Osteocyte (in vitro differentiated cells): ENCODE measurements at places on chromosomes 2 and 18.

- no peak for DNase-seq
Observed at GRCh38 chr18:79735071-79735980, 55.7 kb downstream of the CTDP1 start.

DNA sequence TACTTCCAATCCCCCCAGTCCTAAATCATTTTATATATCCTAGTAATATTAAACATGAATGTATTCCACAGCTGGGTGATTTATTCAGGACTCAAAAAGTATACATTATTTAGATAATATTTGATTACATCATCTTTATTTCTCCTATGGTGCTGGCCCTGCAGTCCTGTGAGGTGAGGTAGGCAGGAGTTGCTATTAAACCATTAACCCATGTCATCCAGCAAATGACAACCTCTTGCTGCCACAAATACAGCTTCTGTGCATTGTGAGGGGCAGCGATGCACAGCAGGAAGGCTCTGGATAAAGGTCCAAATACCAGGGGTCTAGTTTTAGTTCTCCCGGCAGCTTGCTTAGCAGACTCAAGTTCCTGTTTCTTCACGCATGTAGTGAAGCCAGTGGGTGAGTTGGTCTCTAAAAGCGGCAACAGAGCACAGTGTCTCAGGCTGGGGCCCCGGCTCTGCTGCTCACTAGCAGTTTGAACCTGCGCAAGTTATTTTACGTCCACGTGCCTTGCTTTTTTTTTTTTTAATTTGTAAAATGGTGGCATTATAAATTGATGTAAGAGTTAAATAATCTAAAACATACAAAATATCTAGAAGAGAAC is 36.1 kb downstream of the INSIG2 start:
- no peak for DNase-seq

GRCh38 chr2:241010531-241011295 is 12.3 kb downstream of the SNED1 start:
- peak; percentile 83 for DNase-seq

- no peak for DNase-seq
Observed at GRCh38 chr2:111918383-111918806, 20.0 kb downstream of the MERTK start.

DNA sequence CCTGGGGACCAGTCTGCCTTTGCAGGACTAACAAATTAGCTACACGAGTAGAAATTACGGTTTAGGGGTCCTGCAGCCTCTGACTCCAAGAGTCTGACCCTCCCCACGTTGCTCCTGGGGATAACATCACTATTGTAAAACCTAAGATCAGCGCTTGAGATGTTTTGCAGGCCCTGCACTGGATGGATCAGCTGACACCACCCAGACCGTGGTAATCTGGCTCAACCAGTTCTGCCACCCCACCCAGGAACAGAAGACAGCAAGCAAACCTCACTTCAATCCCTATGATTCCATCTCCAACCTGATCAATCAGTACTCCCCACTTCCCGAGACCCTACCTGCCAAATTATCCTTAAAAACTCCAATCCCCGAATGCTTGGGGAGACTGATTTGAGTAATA is 31.7 kb downstream of the NGEF start:
- peak; percentile 38 for DNase-seq

DNA sequence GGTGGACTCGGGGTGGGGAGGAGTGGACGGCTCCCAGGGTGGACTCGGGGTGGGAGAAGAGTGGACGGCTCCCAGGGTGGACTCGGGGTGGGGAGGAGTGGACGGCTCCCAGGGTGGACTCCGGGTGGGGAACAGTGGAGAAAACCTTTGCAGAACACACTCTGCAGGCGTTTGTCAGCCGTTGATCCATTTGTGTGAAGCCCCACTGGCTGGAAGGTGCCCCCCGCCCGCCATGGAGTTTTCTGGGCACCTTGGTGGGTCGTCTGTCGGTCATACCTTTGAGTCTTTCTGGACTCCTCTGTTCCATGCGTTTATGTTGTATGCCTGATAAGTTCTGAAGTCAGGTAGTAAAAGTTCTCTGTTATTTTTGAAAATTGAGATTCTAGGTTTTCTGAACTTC is 12.5 kb downstream of the CTDP1 start:
- no peak for DNase-seq

DNA sequence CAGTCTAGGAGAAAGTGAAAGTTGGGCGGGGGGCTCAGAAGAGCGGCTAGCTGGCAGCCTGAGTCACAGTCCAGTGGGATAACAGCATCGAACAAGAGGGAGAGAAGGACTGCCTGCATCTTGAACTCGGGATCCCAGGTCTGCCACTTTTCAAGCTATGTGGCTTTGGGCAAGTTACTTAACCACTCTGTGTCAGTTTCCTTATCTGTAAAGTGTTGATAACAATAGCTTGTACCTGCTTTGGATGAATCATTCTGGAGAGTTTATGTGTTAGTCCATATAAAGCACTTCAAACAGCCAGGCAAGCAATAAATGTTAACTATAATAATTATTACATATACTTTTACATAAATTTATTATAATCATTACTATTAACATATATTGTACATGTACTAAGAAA is 4.6 kb downstream of the DYSF start:
- no peak for DNase-seq

DNA sequence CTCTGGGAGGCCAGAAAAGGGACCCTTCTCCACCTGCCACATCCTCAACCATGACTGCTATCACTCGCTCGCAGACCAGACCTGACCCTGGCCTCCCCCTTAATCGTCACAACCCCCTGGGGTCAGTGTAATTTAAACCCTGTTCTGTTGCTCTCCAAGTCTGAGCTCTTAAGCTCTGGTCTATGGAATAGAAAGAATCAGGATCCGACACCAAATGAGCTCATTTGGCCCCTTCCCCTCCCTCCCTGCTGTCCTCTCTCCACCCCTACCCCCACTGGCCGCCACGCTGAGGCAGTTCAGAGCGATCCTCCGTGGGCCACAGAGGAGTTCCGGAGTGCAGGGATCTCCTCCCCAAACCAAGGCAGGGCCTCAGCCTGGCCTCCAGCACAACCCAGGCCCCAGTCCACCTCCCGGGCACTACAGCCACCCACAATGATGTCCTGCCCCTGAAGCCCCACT is 5.3 kb downstream of the DNMT3A start:
- no peak for DNase-seq

GRCh38 chr2:214946949-214947348 is 137.5 kb upstream of the BARD1 start:
- no peak for DNase-seq

DNA sequence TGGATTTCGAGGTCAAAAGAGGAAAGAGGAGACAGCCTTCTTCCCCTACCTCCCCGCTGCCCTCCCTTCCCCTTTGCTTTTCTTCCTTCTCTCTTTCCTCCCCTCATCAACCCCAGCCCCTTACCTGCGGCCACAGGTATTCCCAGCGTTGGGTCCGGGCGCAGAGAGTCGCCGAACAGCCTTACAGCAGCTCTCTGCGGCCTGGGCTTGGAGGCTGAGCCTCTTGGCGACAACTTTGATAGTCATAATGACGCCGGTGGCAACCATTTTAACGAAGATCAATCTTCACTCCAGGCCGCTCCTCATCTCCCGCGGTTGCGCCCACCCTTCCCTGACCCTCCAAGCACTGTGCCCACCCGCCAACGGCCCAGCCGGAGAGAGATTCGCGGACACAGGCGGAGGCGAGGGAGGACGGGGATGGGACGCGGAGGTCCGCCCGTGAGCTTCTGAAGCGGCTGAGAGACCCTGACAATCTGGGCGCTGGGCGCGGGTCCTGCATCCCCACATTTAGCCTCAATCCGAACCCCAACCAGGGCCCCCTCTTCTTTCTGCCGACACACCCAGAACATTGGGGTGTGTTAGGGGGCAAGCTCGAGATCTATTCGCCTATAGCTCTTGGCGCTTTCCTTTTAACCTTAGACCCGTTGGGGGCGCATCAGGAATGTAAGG is 1.5 kb upstream of the EVX2 start:
- no peak for DNase-seq

DNA sequence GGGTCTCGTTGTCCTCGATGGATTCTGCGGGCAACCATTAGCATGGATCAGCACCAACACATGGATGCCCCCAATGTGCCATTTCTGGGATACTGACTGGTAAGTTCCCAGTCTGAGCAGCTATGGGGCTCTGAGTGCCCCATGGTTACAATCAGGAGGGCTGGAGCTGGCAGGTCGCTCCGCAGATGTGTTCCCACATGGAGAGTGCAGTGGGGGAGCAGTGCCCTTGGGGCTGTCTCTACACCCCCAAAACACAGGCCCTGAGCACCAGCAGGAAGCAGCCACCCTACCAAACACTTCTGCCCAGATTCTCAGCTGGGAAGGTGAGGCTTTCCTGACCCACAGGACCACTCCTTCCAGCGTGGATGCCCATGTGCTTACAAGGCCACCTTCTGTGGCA is 8.0 kb downstream of the NGEF start:
- peak; percentile 73 for DNase-seq

- no peak for DNase-seq
Observed at GRCh38 chr2:187838690-187839089, 284.5 kb upstream of the TFPI start.

DNA sequence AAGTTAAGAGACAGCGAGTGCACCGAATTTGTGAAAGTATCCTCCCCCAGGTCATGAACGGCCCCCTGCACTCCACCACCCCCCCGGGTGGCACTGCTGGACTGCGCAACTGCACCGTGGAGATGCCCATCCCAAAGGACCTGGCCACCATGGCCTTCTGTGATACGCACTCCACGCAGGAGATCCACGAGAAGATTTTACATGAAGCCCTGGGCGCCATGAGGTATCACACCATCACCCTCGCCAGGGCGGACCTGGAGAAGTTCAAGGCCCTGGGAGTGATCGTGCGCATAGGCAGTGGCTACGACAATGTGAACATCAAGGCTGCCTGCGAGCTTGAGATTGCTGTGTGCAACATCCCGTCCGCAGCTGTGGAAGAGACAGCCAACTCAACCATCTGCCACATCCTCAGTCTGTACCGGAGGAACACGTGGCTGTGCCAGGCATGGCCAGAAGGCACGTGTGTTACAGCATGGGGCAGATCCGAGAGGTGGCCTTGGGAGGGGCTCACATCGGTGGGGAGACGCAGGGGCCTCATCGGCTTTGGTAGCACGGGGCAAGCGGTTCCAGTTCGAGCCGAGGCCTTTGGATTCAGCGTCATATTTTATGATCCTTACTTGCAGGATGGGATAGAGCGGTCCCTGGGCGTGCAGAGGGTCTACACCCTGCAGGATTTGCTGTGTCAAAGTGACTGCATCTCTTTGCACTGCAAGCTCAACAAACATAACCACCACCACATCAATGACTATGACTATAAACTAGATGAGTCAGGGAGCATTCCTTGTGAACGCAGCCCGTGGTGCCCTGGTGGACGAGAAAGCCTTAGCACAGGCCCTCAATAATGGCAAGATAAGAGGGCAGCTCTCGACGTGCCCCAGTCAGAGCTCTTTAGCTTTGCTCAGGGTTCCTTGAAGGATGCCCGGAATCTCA is 290.8 kb upstream of the MC4R start:
- DNase-seq, result no peak

- DNase-seq, result no peak
Observed at GRCh38 chr2:138777996-138778395, 2.2 kb downstream of the NXPH2 start.

DNA sequence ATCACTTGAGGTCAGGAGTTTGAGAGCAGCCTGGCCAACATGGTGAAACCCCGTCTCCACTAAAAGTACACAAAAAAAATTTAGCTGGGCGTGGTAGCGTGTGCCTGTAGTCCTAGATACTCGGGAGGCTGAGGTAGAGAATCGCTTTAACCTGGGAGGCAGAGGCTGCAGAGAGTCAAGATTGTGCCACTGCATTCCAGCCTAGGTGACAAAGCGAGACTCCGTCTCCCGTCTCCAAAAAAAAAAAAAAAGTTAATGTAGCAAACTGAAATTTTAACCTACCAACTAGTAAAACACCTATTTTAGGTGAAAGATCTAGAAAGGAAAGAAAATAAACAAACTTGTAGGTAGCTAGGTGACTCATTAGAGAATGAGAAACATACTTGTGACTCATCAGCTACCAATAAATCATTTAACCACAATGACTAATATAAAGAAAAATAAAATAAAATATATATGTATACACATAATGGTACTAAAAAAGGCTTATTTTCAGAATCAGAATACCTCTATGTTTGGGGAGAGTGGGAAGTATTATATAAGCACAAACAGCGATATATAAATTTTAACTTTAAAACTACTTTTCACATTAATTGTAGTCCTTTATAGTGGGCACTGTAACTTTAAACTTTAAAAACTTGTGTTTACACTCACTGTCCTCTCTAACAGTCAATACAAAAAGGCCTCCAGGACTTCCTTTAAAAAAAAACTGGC is 36.6 kb downstream of the DARS1 start:
- no peak for DNase-seq

DNA sequence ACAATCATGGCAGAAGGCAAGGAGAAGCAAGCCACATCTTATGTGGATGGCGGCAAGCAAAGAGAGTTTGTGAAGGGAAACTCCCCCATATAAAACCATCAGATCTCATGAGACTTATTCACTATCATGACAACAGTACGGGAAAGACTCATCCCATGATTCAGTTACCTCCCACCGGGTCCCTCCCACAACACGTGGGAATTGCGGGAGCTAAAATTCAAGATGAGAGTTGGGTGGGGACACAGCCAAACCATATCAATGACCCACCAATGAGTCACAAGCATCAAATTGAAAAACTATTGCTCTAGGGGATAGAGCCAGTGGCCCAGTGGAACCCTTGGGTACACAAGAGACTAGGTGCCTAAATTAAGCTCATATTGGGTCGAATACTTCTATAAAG is 157.4 kb downstream of the FBXO15 start:
- no peak for DNase-seq

DNA sequence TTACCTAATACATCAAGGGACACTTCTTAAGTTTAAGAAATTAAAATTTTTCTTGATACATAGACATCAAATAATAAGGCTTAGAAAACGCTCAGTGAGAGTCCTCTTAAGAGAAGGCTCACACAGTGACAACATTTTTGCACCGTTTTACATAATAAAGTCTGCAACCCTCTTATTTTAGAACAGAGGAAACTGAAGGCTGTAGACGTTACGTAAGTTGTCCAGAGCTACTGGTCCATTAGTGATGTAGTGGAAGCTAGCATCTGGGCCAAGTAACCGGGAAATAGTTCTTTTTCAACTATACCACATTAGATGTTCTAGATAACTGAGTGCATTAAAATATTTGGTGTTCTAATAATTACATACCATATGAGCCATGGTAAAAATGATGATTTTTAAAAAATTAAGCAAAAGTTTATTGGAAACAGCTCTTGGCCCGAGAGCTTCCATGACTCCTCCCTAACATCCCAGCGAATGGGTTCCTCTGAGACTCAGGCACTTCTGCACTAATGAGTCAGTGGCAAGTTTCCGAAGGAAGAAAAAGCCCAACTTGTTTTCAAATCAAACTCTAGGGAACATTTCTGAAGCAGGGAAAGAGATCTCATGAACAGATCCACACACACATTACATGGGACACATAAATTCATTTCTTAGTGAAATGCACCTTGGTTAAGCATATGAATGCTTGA is 232.6 kb upstream of the PXDN start:
- no peak for DNase-seq
